HTR-8/SVneo (cell line): ENCODE measurements at places on chromosomes 2 and 18.

DNA sequence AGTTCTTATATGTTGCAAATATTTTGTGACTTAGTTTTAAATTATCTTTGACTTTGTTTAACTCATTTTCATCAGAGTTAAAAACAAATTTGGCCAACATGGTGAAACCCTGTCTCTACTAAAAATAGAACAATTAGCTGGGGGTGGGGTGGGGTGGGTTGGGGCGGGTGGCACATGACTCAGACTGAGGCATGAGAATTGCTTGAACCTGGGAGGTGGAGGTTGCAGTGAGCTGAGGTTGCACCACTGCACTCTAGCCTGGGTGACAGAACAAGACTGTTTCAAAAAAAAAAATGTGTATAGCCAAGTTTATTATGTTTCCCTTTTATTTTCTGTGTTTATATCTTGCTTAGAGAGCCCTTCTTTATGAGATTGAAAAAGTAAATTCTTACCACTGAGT, 14.2 kb upstream of the LIPG start:
- DNase-seq = no peak

DNA sequence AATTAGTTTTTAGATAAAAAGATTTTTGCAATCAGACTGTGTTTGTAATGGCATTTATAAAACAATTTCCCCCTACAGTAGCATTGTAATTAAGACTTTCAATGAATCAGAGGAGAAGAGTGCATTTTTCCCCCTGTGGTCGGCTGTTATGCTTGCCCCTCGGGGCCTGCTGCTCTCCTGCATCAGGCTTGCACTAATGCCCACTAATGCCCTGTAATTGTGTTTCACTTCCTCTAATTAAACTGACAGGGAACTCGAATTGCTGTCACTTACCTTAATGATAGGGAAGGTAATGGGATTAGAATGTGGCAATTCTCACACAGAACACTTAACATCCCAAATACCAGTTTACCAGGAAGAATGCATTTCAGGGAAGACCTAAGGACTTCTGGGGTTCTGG, 61.2 kb upstream of the LRRTM1 start:
- DNase-seq = no peak

DNA sequence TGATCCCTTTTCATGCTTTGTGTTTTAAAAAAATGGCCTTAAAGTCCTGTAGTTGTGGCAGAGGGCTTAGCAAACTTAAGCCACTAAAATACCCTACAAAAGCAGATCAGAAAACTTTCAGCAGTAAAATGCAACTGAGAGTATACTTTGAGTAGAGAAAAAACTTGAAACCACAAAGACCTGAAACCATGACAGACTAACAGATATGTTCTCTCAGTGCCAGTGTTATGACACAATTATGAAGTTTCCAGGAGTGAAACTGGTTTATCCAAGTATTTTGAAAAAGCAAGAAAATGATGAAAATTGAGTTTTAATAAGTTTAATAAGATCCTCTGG, 74.5 kb downstream of the SPRED2 start:
- no peak for DNase-seq

DNA sequence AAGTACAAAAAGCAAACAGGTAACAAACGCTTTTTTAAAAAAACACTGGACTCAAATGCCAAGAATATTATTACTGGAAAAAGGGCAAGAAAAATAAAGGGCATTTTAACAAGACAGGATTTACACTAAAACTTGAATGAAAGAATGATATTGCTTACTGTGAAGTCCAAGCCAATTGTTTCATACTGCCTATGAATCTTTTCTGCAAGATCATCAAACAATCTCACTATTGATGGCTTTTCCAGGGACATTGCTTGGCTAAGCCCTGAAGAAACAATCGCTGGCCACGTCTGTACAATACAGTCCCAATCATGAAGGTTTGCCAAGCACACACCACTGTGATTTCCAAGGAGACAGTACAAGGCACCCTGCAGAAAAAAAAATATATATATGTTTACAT, 41.4 kb upstream of the GPR75 start:
- DNase-seq = no peak

DNA sequence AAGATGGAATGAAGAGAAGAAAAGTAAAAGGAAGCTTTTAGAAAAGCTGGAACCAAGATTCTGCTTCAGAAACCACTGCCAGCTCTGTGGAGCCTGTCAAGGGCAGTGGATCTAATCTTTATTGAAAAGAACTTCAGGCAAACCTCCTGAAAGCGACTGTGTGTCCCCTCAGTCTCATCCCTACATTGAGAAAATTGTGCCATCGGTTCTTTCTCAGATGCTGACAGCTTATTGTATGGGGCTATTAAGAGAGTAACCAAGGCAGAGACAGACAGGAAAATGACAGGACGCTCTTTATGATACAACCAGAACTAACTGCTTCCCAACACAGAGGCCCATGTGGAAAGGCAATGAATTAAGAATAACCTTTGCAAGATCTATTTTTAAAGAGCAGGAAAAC, 763.2 kb upstream of the CHAC2 start:
- DNase-seq = no peak

DNA sequence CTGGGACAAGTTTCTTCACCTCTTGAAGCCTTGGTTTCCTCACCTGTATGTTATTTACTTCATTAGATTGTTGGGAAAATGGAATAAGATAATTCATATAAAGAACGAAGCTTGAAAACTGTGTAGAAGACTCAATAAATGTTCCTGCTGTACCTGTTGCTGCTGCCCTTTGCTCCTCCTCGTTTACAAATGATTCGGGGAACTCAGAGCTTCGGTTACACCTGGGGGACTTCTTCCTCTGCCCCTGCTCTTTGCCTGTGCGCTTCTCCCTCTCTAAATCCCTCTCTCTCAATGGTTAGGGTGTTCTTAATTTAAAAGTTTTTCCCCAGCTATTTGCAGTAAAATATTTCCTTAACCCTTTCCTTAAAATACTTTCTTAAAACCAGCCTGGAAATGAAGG, 3.3 kb upstream of the RMDN2 start:
- DNase-seq = no peak
